ENCODE measurements at places on chromosomes 13 and 19. TPM values are rescaled to one million over a fixed set of nuclear protein-coding genes. Genes with fewer than 3 reads are reported as not detected.

FAM83E gene
- 5.5 TPM for total RNA-seq

LYPD5 gene
- total RNA-seq = not detected

- no peak for DNase-seq
- no peaks in the 10 kb centered on the region for H3K4me1 ChIP-seq
- H3K27ac ChIP-seq = no peak overlapping the region
- H3K36me3 ChIP-seq = no peaks in the 10 kb centered on the region
- H3K4me3 ChIP-seq = no peak overlapping the region
These were observed 122.9 kb upstream of the SPRY2 start for GRCh38 chr13:80463673-80464352.

CGB8 gene
- total RNA-seq = not detected

GRCh38 chr19:18814063-18814462, 17.7 kb upstream of the UPF1 start:
- H3K36me3 ChIP-seq = no peaks in the 10 kb centered on the region
- DNase-seq = no peak
- H3K4me1 ChIP-seq = no peaks in the 10 kb centered on the region
- no peak overlapping the region for H3K4me3 ChIP-seq
- H3K27me3 ChIP-seq = no peaks in the 10 kb centered on the region

NCAN gene
- not detected for total RNA-seq

DNA sequence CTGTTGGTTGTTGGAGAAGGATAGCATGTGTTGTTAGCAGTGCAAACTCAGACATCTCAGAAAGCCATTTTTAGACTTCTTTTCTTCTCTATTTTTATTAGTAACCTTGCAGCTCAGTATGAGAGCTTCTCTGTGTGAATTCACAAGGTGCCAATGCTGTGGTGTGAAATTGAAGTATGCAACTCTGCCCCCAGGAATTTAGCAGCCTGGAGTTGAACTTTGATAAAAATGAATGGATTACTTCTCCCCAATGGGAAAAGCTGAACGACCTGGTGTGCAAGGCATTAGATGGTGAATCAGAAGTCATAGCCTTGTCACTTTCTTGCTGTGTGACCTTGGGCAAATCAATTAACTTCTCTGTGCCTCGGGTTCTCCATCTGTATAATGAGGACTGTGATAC, 512.3 kb upstream of the PCDH9 start:
- H3K36me3 ChIP-seq = no peaks in the 10 kb centered on the region
- no peak for DNase-seq
- no peak overlapping the region for H3K4me3 ChIP-seq
- H3K27me3 ChIP-seq = no peaks in the 10 kb centered on the region

ADPRHL1 gene
- 4.4 TPM for total RNA-seq
